Caco-2 (cell line): ENCODE measurements at places on chromosomes 11 and 22. TPM values are rescaled to one million over a fixed set of nuclear protein-coding genes. Genes with fewer than 3 reads are reported as not detected.

GRCh38 chr11:78657968-78658839 is 83.5 kb upstream of the NARS2 start:
- peak; percentile 27 for DNase-seq

GRCh38 chr11:12798609-12799011 is 124.4 kb downstream of the TEAD1 start:
- DNase-seq: no peak

DNA sequence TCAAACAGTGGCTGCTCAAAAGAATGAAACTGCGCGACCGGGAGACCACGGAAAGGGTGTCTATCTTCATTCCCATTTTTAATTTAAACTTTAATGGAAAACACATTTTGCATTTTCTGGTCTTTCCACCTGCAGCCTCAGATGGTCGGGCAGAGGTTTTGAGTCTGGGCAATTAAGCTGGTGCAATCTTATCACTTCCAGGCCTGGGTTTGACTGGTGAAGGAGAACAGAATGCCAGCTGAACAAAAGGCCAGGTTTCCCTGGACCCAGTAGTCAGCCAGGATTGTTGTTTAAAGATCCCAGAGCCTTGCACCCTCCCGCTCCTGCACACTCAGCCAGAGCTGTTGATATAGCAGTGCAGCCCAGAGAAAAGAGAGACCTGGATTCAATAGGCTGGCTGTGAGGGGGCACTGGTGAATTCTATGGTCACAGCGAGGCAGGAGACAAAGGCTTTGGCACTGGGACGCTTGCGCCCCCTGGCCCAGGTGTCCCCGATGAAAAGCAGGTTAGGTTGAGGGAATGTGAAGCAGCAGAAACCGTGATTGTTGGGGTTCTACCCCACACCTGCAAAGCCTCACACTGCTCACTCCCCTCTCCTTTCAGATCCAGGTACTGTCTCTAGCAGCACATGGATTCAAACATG is 83.6 kb downstream of the FLI1 start:
- no peak for DNase-seq

GRCh38 chr22:29112121-29112520 is 39.3 kb downstream of the KREMEN1 start:
- DNase-seq: no peak

DNA sequence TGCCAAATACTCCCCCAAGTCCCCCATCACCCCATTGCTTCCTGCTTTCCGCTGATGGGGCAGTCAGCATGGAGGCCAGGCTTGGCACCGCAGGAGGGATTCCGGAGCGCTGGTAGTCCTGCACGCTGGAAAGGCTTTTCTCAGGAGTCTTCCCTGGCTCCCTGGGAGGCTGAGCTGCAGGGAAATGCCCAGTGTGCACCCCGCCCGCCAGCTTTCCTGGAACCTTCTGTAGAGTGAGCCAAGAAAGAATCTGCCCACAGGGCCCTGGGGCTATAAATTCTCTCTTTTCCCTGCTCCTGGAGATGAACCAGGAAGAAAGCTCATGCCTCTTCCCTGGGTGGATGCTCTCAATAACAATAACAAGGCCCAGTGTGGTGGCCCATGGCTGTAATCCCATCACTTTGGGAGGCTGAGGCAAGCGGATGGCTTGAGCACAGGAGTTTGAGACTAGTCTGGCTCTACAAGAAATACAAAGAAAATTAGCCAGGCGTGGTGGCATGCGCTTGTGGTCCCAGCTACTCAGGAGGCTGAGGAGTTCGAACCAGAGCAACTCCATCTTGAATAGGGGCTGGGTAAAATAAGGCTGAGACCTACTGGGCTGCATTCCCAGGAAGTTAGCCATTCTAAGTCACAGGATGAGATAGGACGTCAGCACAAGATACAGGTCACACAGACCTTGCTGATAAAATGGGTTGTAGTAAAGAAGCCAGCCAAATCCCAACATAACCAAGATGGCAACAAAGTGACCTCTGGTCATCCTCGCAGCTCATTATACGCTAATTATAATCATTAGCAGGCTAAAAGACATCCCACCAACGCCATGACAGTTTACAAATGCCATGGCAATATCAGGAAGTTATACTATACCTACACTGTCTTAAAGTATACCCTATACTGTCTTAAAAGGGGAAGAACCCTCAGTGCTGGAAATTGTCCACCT is 46.4 kb upstream of the FTH1 start:
- DNase-seq: no peak

DNA sequence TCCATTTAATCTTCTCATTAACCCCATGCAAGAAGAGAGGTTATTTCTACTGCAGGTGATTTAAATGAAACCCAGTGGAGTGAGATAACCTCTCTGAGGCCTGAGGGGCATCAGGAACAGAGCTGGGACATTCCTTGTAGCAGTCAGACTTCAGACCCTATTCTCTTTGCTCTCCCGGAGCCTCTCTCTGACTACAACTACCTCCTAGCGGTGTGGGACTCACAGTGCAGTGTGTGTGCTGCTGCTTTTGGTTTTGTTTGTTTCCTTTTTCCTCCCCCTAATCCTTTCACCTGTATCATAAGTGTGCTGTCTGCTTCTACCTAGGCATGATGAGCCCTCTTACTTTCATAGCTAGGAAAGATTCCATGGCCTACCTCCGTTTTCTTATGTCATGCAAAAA is 769.6 kb downstream of the NTM start:
- DNase-seq: no peak

- no peak for DNase-seq
Measured at GRCh38 chr11:6404342-6405051, 14.2 kb downstream of the SMPD1 start.

DNA sequence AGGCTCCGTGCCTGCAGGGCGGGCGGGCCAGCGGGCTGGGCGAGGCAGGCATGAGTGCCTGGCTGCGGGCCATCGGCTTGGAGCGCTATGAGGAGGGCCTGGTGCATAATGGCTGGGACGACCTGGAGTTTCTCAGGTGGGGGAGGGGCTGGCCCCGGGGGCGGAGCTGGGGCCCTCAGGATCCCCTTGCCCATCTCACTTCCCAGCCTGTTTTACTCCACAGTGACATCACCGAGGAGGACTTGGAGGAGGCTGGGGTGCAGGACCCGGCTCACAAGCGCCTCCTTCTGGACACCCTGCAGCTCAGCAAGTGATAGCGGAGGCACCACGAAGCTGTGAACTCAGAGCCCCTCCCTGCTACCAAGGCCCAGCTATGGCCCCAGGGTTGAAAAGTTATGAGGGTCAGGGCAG is 5.9 kb downstream of the PHOX2A start:
- peak; percentile 72 for DNase-seq

DNA sequence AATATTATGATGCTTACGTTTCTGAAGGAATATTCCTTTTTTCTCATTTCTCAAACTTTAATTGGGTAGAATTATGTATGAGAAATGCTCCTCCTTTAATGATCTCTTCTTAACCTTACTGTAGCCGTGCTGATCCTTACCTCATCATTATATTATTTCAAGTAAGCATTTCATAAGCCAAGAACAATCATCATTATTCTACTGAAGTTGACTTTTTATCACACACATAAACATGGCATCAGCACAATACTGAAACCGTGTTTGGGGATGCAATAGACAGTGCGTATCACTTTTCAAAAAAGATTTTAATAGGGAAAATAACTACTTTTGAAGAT is 162.8 kb downstream of the ARHGAP42 start:
- no peak for DNase-seq

DNA sequence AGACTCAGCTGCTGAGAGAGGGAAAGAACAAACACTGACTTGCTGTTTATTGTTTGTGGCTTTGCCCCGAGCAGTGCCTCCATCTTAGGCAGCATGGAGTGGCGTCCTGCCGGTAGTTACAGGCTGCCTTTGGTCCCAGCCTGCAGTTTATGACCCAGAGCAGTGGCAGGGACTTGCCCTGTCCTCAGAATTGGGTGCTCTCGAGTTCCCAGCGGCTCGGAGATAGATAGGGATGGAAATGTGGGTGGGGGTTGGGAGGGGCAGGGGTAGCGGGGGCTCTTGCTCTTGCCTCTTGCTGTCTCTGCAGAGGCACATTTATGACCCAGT is 3.1 kb downstream of the ALX4 start:
- DNase-seq: no peak

DNA sequence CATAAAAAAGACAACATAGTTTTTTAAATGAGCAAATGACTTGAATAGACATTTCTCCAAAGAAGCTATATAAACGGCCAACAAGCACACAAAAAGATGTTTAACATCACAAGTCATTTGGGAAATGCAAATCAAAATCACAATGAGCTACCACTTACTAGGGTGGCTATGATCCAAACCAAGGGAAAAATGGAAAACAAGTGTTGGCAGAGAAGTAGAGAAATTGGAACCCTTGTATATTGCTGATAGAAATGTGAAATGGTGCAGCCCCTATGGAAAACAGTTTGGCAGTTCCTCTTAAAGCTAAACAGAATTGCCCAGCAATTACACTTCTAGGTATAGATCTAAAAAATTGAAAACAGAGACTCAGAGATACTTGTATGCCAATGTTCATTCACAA is 29.0 kb downstream of the PAMR1 start:
- DNase-seq: no peak

DNA sequence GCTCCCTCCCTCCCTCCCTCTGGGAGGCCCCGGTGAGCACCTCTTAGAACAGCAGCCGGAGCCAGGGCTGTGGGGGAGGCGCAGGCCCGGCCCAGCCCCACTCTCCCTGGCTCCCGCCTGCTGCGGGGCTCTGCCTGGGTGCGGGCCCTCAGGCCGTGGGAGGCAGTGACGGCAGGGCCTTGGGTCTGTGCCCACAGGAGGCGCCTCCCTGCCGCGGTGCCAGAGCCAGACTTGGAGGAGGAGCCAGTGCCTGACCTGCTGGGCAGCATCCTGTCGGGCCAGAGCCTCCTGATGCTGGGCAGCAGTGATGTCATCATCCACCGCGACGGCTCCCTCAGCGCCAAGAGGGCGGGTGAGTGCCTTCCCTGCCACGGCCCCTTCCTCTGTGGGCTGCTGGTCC is 9.5 kb downstream of the IRF7 start:
- no peak for DNase-seq

GRCh38 chr11:58027341-58027740 is 3.4 kb upstream of the OR6Q1 start:
- no peak for DNase-seq

DNA sequence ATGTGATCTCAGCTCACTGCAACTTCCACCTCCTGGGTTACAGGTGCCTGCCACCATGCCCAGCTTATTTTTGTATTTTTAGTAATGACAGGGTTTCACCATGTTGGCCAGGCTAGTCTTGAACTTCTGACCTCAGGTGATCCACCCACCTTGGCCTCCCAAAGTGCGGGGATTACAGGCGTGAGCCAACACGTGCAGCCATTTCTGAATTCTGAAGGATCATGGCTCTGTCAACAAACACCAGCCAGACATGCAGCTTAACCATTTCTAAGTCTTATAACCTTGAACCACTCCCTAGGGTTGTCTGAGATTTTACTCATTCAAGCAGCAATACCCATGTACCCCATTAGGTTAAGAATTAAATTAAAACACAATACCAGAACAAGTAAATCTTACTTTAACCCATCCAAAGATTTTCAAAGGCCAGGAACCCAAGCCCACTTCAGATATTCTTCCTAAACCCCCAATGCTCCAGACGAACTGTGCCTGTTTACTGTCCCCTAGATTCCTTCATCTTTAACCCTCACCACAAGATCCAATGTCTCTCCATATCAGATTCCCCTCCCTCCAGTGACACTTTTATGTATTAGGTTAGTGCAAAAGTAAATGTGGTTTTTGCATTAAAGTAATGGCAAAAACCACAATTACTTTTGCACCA is 4.0 kb downstream of the RPS13 start:
- DNase-seq: no peak

DNA sequence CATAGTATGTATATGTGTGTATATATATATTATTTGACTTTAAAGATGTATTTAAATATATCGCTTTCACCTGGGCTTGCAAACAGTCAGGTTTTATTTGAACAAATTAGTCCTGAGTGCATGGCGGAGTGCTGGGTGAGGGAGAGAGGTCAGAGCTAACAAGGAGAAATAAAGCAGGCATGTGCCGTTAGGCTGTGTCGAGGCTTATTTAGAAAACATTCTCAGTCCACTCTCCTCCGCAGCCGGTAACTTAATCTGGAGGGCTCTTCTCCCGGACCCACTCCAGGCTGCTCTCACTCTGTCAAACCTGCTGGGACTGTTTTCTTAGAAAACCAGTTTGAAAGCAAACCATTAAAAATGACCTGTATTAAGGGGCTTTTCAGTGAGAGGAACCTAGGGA is 455.9 kb downstream of the MN1 start:
- DNase-seq: no peak

GRCh38 chr22:41966607-41967240 is 2.5 kb upstream of the SEPTIN3 start:
- peak; percentile 54 for DNase-seq

DNA sequence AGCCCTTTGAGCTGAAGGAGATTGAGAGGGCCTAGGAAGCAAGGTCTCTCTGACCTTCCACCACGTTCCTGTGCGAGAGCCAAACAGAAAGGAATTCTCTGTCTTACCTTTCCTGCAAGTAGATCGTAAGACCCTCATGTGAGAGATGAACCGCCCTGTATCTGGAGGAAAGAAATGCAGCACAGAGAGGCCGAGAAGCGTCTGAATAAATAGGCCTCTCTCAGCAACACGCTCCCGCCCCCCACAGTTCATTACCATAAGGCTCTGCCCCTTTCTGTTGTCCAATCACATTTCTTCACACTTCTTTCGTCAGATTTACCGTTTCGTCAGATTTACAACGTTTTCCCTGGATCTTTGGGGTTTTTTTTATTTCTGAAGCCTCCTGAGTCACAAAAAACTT is 90.3 kb downstream of the BLID start:
- peak; percentile 11 for DNase-seq

GRCh38 chr22:49678842-49679170 is 148.9 kb downstream of the BRD1 start:
- DNase-seq: no peak

- DNase-seq: no peak
Measured at GRCh38 chr11:80280737-80281136, 839.9 kb upstream of the TENM4 start.

DNA sequence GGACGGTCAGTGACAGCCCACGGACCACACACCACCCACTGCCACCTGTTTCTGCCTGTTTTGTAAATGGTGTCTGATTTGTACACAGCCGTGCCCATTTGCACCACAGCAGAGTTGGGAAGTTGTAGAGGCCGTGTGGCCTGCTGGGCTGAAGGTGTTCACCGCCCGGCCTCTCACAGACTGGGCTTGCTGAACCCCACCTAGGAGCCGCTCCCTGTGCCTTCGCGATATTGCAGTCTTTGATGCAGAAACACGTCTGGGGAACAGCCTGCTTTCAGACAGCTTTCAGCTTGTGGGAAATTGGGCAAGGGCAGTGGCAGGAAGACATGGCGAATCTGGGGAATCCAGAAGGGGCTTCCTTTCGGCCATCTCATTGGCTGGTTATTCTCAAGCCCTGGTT is 9.8 kb upstream of the GRAMD4 start:
- DNase-seq: no peak

GRCh38 chr11:110367571-110367970 is 62.2 kb upstream of the FDX1 start:
- no peak for DNase-seq

EIF4G2 gene
- total RNA-seq: 1,233 and 1,287 TPM in 2 replicates

CDHR5 gene
- 30.2 and 42.0 TPM in 2 replicates for total RNA-seq

MS4A7 gene
- not detected in 2 replicates for total RNA-seq

TRPM5 gene
- not detected in 2 replicates for total RNA-seq

AIFM3 gene
- total RNA-seq: 0.73 and 3.0 TPM in 2 replicates
